ENCODE measurements at places on chromosomes 3 and 15.

DNA sequence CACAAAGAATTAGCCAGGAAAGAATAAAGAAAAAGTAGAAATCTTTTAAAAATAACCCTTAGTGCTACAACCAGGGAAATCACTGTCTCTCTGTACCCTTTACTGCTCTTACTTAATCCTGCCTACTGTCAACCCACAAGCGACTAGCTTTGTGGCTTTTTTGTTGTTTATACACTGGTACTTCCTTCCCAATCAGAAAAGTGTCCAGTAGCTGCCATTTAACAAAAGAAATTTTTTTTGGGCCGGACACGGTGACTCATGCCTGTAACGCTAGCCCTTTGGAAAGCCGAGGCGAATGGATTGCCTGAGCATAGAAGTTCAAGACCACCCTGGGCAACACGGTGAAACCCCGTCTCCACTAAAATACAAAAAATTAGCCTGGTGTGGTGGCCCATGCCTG is 13.8 kb upstream of the FAM219B start:
- DNase-seq = no peak

GRCh38 chr15:89649716-89650115 is 5.6 kb downstream of the KIF7 start:
- no peak for DNase-seq

- DNase-seq = no peak
Observed at GRCh38 chr3:13051066-13051465, 22.2 kb downstream of the IQSEC1 start.

DNA sequence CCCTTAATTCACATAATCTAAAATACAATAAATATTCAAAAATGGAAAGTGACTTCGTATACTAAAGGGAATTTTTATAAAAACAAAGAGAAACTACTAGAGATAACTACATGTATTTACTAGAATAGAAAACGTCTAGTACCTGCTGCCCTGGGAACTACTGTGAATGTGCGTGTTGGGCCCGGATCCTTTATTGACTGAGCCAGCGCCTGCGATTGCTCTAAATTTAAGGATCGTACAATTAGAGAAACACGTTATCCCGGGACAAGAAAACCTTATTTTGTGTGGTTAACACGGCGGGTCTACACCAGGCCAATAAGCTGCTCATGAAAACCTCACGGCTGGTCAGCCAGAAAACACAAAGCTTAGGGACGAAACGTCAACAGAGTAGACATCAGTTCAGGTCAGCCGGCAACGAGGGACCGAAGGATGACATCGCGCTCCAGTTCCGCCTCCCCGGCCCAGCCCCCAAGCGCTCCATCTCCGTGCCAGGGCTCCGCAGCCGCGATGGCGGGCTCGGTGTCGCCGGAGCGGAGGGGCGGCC is 555 bp downstream of the TM2D3 start:
- no peak for DNase-seq

DNA sequence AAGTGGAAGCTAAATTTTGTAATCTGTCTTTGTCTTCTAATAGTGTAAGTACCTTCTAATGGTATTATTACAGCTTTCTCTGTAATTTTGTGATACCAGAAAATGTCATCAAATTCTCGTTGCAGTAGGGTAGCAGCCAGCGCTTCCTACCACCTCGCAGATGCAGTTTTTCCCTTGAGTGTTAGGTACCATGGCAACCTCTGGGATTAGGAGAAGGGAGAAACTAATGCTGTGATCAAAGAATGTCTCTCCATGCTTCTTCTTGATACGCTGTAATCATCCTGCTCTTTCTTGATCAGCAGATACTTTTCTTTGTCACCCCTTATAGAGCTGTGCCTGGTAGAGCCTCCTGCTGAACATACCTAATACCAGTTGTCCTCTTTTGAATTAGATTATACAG is 27.7 kb downstream of the SRP14 start:
- DNase-seq = no peak

DNA sequence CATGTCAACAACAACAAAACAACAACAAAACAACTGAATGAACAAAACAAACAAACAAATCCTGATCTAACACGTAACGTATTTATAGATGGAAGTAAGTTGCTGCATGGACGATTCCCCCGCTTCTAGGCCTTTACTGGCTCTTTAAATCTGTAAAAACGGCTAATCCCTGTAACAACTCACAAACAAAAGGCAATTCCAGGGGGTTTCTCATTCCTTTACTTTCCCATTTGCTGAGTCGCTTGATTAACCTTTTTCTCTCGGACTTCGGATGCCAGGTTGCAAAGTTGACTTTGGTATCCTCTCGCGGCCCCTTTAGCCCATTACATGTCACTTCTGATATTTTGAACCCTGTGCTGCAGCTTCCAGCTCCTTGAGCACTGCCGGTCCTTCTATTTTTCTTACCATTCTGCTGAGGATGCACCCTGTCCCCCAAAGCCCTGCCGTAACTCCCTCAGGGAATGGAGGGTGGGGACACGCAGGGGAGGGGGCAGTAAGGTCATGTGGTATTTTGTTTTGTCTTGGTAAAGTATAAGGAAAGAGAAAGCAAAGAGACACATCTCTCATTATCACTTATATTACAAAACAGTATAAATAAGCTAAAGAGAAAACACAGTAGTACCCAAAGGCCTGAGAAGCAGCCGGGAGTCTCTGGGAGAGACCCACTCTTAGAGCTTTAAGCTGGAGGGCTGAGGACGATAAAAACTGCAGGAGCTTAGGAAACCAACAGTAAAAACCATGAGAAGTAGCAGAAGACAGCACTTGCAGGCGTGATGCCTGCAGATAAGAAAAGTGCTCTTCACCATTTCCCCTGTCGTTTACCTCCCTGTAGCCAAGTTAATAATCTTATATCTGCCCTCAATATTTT is 457.8 kb upstream of the ZNF717 start:
- DNase-seq = no peak

GRCh38 chr3:178714925-178715832 is 178.9 kb downstream of the KCNMB2 start:
- no peak for DNase-seq

- DNase-seq = peak; percentile 44
Observed at GRCh38 chr3:52055537-52056351, 627 bp downstream of the DUSP7 start.

- no peak for DNase-seq
Observed at GRCh38 chr15:34886134-34886533, 83.4 kb downstream of the AQR start.

DNA sequence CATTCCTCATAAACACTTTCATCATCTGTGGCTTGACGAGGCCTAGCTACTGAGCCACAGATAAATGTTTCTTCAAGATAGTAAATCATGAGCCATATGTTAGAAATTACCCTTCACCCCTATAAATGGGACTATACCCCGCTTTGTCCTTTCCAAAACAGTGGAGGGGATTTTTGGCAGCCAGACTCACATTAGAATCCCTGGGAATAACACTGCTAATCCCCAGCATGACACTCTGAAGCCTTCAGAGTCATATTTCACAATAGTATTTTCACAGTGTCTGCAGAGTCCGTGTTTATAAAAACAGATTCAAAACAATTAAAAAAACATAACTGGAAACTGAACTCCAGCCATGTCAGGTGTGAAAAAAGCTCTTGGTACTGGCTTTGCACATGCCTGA is 271.6 kb downstream of the ERC2 start:
- no peak for DNase-seq

GRCh38 chr15:67700023-67700422 is 125.3 kb upstream of the SKOR1 start:
- no peak for DNase-seq

- no peak for DNase-seq
Observed at GRCh38 chr3:11625376-11626083, 18.2 kb downstream of the VGLL4 start.

DNA sequence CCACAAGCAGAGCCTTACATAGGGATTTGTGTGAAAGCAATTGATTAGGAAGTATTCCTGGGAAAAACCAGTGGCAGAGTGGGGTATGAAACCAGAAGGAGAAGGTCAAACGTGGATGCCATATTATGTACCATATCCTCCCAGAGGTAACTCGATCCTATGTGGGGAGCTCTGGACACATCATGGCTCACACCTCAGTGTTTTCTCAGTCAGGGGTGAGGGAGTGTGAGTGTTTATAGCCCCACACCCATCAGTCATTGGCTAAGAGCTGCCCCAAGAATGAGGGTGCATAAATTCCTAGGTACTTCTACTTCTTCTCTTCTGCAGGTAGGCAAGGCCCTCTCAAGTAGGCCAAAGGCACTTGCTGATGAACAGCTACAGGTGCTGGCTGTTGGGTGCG is 28.2 kb upstream of the PDZRN3 start:
- DNase-seq = no peak

GRCh38 chr3:47752716-47753115 is 29.0 kb downstream of the SMARCC1 start:
- DNase-seq = no peak

DNA sequence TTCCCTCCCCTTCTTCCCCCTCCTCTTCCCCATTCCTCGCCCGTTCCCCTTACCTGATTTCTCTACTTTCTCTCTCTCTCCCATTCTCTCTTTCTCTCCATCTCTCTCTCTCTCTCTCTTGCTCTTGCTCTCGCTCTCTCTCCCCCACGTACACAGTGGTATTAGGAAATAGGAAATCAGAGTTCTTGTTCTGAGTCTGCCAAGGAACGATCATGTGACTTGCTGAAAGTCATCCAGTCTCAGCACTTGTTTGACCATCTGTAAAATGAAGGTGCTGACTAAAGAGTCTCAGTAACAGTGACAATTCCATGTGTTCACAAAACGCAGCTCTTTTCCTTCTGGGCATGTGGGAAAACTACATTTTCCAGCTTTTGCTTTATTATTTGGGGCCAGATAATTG is 445.0 kb upstream of the TGFBR2 start:
- DNase-seq = no peak

DNA sequence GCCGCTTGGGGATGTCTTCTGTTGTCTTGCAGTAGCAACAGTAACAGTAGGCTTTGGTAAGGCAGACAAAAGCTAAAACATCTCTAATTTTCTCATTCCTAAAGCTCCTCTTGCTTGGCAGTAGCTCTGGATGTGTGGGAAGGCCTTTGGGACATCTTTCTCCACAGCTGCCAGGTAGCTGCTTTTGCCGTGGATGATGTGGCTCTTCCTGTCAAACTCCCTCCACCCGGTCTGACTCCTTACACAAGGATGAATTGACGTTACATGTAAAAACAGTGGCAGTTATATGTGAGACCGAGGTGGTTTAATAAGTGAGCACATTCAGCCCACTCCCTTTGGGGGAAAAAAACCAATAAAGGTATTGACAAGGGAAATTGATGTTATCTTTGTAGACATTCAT is 309.1 kb downstream of the TUSC7 start:
- DNase-seq = no peak

DNA sequence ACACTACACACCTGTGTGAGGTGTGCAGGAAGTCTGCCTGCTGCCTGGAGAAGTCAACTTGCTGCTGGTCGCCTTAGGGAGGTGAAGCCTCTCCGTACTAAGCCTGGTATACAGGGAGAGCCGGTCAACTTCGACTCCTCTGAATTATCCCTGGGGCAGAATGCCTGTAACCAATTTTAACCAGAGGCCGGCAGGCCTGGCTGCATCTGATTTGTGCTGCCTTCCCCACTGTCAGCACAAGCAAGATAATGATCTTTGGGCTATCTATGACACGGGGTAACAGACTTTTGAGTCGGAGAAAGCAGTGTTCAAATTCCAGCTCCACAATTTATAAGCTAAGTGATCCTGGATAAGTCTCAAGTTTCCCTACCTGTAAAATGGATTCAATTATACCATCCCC is 42.3 kb downstream of the MAGEF1 start:
- DNase-seq = no peak

- no peak for DNase-seq
Observed at GRCh38 chr3:141388395-141388794, 20.1 kb downstream of the ZBTB38 start.

GRCh38 chr3:58023531-58023930 is 15.3 kb downstream of the FLNB start:
- no peak for DNase-seq

- no peak for DNase-seq
Observed at GRCh38 chr15:92012368-92012629, 158.8 kb downstream of the SLCO3A1 start.

DNA sequence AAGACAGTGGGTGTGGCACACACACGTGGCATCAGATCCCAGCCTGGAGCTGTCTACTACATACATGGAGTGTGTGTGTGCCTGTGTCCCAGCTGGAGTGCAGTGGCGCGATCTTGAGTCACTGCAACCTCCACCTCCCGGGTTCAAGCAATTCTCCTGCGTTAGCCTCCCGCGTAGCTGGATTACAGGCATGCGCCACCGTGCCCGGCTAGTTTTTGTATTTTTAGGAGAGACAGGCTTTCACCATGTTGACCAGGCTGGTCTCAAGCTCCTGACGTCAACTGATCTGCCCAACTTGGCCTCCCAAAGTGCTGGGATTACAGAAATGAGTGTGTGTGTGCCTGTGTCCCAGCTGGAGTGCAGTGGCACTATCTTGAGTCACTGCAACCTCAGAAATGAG is 108.8 kb downstream of the IL12A start:
- no peak for DNase-seq

DNA sequence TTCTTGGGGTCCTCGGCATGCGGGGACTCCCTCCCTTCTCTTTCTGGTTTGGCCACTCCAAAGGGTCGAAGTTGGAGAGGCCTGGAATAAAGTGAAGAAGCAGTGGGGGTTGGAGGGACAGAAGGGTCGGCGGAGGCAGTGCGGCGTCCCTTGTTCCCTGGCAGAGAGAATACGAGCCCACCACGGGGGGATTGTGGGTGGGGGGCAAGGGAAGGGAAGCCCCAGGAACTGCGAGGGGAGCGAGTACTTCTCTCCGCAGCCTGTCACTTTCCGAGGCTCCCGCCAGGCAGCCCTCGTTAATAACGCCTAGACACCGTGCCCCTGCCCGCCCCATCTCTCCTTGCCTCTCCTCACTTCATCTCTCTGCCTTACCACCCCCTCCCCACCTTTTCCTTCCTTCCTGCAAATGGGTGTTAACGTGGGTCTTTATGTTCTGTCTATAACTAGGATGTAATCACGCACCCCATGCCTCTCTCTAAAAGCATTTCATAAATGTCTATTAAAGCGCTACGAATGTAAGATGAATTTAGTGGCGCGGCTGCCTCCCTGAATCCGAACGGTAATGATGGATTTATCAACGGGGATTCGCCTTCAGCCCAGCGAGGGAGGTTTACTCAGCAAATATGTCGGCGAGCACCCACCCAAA is 13.7 kb downstream of the NR2F2 start:
- DNase-seq = no peak
